Stimulated activated CD4-positive, alpha-beta T cell treated with anti-CD3 and anti-CD28 coated beads, Interleukin-1b, Interleukin-23, amount 100 ng/mL, for 48 hours (primary cell): ENCODE measurements at places on chromosomes 5 and 9.
A peak's percentile ranks its signal among the peaks of the same experiment; 100 is the strongest.

GRCh38 chr9:14095277-14095676 is 218.7 kb downstream of the NFIB start:
- no peak for DNase-seq

GRCh38 chr5:167643631-167644280 is 647.7 kb upstream of the WWC1 start:
- no peak for DNase-seq

DNA sequence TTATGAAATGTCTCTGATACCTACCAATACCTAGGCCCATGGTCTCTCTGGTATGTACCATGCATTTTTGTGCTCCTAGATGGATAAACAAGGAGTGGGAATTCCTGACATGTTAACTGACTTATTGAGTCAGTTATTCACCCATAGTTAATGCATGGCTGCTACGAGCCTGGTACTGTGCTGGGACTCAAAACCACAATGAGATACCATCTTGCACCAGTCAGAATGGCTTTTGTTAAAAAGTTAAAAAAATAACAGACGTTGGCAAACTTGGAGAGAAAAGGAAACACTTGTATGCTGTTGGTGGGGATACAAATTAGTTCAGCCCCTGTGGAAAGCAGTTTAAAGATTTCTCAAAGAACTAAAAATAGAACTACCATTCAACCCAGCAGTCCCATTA is 293.8 kb downstream of the OSTF1 start:
- no peak for DNase-seq

DNA sequence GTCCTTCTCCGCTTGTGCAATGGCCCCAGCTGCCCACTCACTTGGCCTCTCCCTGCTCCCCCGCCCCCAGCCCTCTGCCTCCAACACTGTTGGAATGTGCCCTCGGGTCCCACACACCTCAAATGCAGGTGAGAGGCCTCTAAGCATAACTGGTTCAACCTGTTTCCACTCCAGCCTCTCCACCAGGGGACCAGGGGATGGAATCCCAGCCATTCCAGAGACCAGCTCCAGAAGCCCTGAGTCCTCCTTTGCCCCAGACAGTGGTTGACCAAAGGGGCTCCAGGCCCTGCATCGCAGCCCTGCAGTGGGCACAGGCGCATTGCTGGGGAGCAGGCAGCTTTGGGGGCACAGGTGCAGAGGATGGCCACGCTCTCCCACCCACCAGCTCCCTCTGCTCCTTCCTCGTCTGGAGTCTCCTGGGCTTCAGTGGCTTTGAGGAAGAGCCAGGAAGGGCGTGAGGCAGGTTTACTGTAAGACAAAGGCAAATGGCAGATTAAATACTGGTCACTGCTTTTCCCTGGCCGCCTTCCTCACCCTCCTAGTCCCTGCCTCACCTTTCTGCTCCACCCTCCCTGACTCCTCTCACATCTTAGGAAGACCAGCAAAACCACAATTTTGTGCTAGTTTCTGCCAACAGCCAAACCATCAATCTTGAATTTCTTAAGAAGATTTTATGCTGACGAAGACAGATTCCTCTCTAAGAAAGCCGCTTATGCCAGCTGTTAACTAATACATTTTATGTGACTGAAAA is 29.1 kb upstream of the IRX2 start:
- no peak for DNase-seq

DNA sequence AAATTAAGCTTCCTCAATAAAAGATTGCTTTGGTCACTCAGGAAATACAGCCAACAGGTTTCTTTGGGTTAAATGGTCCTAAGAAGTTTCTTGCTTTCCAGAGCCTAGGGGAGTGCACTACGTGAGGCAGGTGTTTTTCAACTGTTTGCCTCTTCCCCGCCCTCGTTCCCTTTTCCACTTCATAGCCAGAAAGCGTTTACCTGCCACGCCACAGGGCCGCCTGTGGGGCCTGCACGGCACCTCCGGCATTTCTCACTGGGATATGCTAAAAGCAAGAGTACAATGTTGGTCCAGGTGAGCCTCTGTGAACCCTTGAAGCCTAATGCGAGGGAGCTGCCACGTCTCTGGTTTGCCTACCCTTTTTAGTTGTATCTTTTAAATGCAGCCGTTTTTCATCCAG is 167.6 kb upstream of the OTULINL start:
- DNase-seq: no peak

- DNase-seq: no peak
These were observed 144.6 kb upstream of the RPS23 start for GRCh38 chr5:82422751-82423181.

DNA sequence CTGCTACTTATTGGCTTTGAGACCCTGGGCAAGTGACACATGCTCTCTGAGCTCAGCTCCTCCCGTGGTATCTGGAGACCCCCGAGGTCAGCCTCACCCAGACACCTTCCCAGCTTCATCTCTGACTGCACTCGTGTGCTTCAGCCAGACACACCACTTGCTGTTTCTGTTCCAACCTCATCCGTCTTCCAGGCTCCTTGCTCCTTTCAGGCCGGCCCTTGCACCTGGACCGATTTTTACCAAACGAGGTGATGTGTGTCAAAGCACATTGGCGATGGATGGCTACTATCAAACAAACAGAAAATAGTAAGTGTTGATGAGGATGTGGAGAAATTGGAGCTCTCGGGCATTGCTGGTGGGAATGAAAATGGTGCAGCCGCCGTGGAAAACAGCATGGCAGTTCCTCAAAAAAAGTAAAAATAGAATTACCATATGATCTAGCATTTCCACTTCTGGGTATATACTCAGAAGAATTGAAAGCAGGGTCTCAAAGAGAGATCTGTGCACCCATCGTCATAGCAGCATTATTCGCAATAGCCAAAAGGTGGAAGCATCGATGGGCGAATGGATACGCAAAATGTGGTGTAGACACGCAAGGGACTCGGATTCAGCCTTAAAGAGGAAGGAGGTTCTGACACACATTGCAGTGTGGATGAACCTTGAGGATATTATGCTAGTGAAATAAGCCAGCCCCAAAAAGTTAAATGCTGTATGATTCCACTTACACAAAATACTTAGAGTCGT is 96.1 kb upstream of the IER5L start:
- DNase-seq: no peak

DNA sequence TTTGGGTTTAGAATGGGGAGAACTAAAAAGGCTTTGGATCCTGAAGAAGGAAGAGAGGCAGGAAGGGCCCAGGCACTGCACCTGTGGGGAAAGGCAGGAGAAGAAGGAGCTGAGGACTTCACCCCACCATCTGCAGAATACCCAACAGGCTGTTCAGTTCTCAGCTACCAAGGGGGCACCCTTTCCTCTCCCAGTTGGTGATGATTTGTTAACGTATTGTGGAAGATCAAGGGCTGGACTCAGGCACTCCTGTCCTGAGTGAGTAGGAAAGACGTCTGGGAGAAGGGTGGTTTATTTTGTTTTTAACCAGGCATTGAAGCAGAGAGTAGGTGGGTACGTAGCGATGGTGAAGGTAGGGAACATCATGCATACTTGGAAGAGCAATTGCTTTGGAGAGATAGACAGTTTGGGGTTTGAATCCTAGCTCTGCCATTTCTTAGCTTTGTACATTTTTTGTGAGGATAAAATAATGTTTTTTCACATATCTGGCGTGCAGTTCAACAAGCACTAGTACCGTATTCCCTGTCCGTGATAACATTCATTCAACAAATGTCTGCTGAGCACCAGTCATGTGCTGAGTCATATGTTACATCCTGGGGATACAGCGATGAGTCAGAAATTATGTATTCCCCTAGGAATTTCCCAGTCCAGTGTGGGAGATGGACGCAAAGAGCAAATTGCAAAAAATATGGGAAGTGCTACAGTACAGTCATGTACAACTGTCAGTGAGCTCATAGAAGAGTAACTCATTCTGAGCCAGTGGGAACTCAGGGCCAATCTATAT is 2.1 kb downstream of the MSANTD3 start:
- DNase-seq: no peak

- DNase-seq: no peak
These were observed 33.5 kb upstream of the CKS2 start for GRCh38 chr9:89277454-89277853.

- no peak for DNase-seq
These were observed 53.1 kb downstream of the SHB start for GRCh38 chr9:38015906-38016305.

DNA sequence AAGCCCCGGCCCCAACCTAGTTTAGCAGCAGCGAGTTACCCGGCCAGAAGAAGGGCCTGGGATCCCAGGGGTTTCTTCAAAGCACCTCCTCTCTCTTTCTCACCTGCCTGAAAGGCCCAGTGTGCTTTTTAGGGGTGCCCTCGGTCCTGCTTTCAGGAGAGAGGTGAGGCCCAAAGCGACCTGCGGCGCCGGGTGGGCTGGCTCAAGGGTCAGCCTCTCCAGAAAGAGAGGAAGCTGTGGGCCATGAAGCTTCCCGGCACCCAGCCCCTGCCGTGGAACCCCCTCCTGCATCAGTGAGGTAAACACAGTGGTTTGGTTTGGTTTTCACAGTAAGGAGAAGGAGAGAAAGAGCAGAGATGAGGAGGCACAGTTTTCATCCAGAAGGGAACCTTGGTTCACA is 4.3 kb downstream of the FOXB2 start:
- no peak for DNase-seq

DNA sequence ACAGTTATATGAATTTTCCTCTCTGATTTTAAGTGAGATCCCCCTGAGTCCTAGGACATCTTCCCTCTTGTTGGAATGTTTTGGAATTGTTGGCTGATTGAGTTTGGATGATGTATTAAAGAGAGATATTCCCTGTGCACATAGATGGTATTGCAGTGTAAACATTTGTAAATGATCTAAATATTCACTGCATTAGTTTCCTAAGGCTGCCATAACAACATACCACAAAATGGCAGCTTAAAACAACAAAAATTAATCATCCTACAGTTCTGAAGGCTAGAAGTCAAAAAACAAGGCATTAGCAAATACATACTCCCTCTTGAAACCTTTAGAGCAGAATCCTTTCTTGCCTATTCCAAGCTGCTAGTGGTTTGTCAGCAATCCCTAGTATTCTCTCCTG is 38.0 kb upstream of the MROH2B start:
- DNase-seq: no peak

GRCh38 chr5:16179936-16180788 is 571 bp upstream of the MARCHF11 start:
- no peak for DNase-seq

- DNase-seq: no peak
These were observed 107.8 kb upstream of the OSMR start for GRCh38 chr5:38737976-38738375.

- DNase-seq: no peak
These were observed 38.7 kb downstream of the SPRY4 start for GRCh38 chr5:142286111-142286510.

DNA sequence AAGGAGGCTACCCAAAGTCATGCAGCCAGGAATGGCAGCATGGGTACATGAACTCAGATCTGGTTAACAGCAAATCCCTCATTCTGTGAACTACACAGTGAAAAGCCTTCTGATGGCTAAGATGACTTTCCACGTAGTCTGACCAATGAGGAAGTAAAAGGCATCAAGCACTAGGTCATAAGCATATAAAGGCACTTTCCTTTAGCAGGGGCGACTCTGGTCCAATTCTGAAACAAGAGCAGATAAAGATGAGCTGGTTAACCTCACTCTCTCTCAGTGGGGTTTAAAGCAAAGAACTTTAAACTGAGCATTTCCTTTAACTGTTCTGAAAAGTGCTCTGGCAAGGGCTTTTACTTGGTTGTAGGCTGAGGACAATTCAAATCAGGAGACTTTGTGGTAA is 21.1 kb downstream of the PSMB7 start:
- no peak for DNase-seq

- no peak for DNase-seq
These were observed 6.8 kb upstream of the IFNA5 start for GRCh38 chr9:21311889-21312288.

GRCh38 chr5:54637654-54638053 is 120.1 kb downstream of the SNX18 start:
- no peak for DNase-seq

DNA sequence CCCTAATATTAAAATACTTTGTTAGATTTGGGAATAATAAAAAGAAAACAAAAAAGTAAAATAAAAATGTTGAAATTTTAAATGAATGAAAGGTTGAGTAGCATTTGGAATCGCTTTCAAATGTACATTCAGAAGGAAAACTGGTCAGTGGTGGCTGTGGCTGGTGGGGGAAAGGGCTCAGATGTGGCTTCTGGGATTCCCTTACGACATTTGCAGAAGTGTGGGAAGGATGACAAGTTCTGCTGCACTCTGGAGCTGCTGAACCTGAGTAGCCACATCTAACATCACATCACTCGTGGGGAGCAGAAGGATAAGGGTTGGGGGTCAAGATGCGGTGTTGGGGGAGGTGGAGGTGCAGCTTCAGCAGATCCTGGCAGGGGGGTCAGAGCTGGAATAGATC is 25.6 kb upstream of the CAST start:
- DNase-seq: no peak

- peak; percentile 48 for DNase-seq
These were observed 557 bp upstream of the PHF2 start for GRCh38 chr9:93575796-93576257.

GRCh38 chr9:92763721-92764380 is 782 bp downstream of the BICD2 start:
- peak; percentile 18 for DNase-seq

GRCh38 chr5:67033880-67034651 is 162.5 kb downstream of the CD180 start:
- DNase-seq: no peak

GRCh38 chr9:98049288-98050072 is 7.1 kb upstream of the NANS start:
- DNase-seq: no peak

DNA sequence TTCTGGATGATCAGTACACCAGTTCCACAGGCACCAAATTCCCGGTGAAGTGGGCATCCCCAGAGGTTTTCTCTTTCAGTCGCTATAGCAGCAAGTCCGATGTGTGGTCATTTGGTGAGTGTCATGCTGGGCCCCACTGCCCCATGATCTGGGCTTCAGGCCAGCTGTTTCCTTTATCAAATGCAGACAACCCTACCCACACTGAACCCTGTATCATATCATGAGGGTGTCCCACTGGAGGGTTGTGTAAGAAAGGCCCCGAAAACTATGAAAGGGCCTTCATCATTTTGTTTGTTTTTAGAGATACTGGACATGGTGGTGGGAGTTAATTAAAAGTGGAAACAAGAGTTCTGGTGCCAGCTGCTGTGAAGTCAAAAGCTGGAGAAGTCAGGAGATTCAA is 20.0 kb upstream of the CYFIP2 start:
- DNase-seq: no peak

GRCh38 chr5:114148253-114148652 is 213.6 kb upstream of the KCNN2 start:
- DNase-seq: no peak

- DNase-seq: peak; percentile 62
These were observed at the start of gene PCDHGC3 for GRCh38 chr5:141475625-141476131. TSS of gene PCDHGC3 (plus strand) at chr5:141475966. CDS start at chr5:141476117, 151 bp downstream.
